ENCODE measurements at places on chromosomes 7 and 10.
A peak's percentile ranks its signal among the peaks of the same experiment; 100 is the strongest.

- H3K36me3 ChIP-seq = no peaks in the 10 kb centered on the region
- H3K4me1 ChIP-seq = no peaks in the 10 kb centered on the region
- H3K27ac ChIP-seq = no peak overlapping the region
- no peaks in the 10 kb centered on the region for H3K27me3 ChIP-seq
Observed at GRCh38 chr7:92797693-92798092, 38.7 kb downstream of the CDK6 start.

- no peaks in the 10 kb centered on the region for H3K36me3 ChIP-seq
- no peak for DNase-seq
- H3K27me3 ChIP-seq = no peaks in the 10 kb centered on the region
- H3K4me3 ChIP-seq = no peak overlapping the region
- H3K27ac ChIP-seq = no peak overlapping the region
Observed at GRCh38 chr7:90552521-90552920, 43.6 kb upstream of the CDK14 start.

GRCh38 chr10:81898518-81898917, 23.5 kb downstream of the NRG3 start:
- H3K27me3 ChIP-seq = no peaks in the 10 kb centered on the region
- H3K4me3 ChIP-seq = no peak overlapping the region
- H3K36me3 ChIP-seq = no peaks in the 10 kb centered on the region
- H3K27ac ChIP-seq = no peak overlapping the region
- no peak for DNase-seq
- no peaks in the 10 kb centered on the region for H3K4me1 ChIP-seq

- no peaks in the 10 kb centered on the region for H3K27me3 ChIP-seq
- no peak overlapping the region for H3K4me3 ChIP-seq
- no peaks in the 10 kb centered on the region for H3K4me1 ChIP-seq
- DNase-seq = no peak
- H3K27ac ChIP-seq = no peak overlapping the region
- H3K36me3 ChIP-seq = no peaks in the 10 kb centered on the region
Observed at GRCh38 chr7:51035716-51036115, 253.0 kb upstream of the GRB10 start.

DNA sequence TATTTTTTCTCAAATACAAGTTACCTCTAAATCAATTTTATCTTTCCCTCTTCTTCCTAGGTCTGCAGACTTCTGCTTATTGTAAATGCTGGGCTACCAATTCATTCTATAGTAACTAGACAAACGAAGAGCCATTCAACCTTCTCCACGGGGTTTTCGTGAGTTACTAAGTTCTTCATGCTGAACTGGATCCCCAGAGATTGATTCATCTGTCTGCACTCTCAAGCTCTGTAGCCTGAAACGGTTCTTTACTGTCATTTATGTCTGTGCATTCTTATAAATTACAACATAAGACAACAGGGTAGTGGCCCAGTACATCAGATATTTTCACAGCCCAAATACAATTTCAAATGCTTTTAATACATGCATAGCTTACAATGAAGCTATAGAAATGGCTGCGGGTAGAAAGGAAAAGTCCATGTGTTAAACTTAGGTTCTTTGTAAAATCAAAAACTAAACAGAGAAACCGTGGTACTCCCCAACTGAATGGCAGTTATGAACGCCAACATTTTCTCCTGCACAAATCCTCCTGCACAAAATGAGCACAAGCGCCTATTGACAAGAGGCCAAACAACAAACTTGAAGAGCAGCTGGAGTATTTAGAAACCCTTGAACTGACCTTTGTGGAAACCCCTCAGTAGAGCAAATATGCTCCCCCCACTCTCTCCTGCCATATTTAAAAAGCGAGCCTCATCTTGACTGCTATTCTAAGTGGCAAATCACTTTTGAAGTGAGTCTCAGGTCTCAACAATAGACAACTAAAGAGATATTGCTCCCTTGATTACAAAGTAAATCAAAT, 20.7 kb downstream of the LAMB1 start:
- peaks cover 2% of the 10 kb centered on the region for H3K4me1 ChIP-seq
- peaks cover 61% of the 10 kb centered on the region for H3K36me3 ChIP-seq
- no peak for DNase-seq
- no peak overlapping the region for H3K4me3 ChIP-seq
- no peak overlapping the region for H3K27ac ChIP-seq

DNA sequence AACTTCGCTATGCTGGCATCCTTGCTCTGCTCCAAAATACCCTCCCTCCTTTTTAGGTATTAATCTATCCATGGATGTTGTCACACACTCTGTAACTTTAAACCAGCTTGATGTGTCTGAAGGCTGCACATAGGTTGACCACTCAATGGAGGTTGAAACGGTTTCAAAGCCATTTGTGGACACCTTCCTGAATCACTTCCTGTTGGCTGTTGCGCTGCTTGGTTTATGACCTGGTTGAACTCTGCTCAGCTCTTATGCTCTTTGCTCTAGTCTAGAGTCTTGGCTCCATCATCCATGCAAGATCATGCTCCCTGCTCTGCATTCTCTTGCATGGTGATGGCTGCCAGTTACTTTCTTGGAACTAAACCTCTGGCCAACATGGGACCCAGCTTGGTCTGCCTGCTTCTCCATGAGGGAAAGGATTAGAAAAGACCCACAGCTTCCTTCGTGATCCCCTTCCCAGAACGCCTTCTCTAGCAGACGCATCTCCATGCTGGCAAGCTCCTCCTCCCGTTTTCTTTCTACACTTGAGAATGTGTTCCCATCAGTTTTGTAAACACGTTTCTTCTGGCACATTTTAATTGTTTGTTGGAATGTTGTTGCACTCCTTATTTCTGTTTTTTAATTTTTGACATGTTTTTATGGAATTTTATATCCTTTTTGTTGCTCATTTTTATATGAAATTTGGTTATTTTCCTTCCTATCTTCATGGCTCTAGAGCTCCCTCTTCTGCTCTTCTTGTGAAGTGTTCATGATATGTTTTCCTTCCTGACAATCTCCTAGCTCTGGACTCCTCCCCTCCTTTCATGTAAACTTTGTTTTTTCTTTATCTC, 149.8 kb downstream of the XPNPEP1 start:
- DNase-seq = no peak
- H3K4me1 ChIP-seq = no peaks in the 10 kb centered on the region
- H3K36me3 ChIP-seq = no peaks in the 10 kb centered on the region
- no peaks in the 10 kb centered on the region for H3K27me3 ChIP-seq

- H3K36me3 ChIP-seq = no peaks in the 10 kb centered on the region
- H3K4me1 ChIP-seq = peaks cover 40% of the 10 kb centered on the region
- H3K27me3 ChIP-seq = no peaks in the 10 kb centered on the region
Observed at GRCh38 chr7:100544386-100544785, 5.4 kb downstream of the AGFG2 start.

GRCh38 chr7:1310936-1311335, 78.3 kb downstream of the UNCX start:
- H3K27me3 ChIP-seq = no peaks in the 10 kb centered on the region
- no peak overlapping the region for H3K27ac ChIP-seq
- no peaks in the 10 kb centered on the region for H3K36me3 ChIP-seq
- H3K4me1 ChIP-seq = no peaks in the 10 kb centered on the region
- no peak overlapping the region for H3K4me3 ChIP-seq

- H3K27me3 ChIP-seq = no peaks in the 10 kb centered on the region
- no peak for DNase-seq
- H3K36me3 ChIP-seq = no peaks in the 10 kb centered on the region
- no peak overlapping the region for H3K4me3 ChIP-seq
- H3K27ac ChIP-seq = no peak overlapping the region
Observed at GRCh38 chr10:52194191-52194590, 119.9 kb upstream of the DKK1 start.

GRCh38 chr7:131222171-131222570, 105.5 kb upstream of the MKLN1 start:
- no peak overlapping the region for H3K4me3 ChIP-seq
- H3K27me3 ChIP-seq = no peaks in the 10 kb centered on the region
- no peaks in the 10 kb centered on the region for H3K36me3 ChIP-seq
- DNase-seq = no peak

GRCh38 chr10:128092454-128092853, 33.8 kb downstream of the MKI67 start:
- H3K36me3 ChIP-seq = no peaks in the 10 kb centered on the region
- no peak overlapping the region for H3K27ac ChIP-seq
- no peak overlapping the region for H3K4me3 ChIP-seq
- no peak for DNase-seq
- no peaks in the 10 kb centered on the region for H3K27me3 ChIP-seq

DNA sequence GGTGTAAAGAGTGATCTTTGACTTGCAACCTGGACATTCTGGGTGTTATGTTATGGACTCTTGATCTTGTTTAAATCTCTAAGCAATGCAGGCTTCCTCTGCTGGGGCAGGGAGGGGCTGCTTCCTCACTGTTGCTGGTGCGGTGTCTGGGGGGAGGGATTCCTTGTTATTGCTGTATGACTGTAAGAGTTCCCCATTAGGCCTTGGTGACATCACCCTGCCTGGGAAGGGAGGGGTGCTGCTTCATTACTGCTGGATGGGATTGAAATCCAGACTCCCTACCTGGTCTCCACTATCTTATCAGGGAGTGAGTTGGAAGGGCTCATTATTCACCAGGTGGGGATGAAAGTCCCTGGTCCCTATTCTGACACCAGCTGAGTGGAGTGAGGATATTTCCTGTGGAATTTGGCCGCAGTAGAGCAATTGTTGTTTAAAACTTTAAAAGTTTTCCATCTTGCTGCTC, 8.8 kb downstream of the OGDH start:
- no peaks in the 10 kb centered on the region for H3K27me3 ChIP-seq
- DNase-seq = no peak
- peak overlapping the region; percentile 75 for H3K27ac ChIP-seq
- no peak overlapping the region for H3K4me3 ChIP-seq
- H3K4me1 ChIP-seq = peaks cover 29% of the 10 kb centered on the region
- H3K36me3 ChIP-seq = no peaks in the 10 kb centered on the region

DNA sequence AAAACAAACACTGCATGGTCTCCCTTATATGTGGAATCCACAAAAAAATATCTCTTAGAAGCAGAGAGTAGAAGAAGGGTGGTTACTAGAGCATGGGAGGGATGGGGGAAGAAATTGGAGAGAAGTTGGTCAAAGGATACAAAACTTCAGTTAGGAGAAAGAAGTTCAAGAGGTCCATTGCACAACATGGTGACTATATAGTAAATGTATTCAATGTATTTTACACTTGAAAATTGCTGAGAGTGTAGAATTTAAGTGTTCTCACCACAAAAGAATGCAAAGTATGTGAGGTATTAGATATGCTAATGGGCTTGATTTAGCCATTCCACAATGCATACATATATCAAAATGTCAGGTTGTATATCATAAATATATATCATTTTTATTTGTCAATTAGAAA, 232.0 kb upstream of the CELF2 start:
- no peaks in the 10 kb centered on the region for H3K36me3 ChIP-seq
- no peak for DNase-seq
- no peaks in the 10 kb centered on the region for H3K4me1 ChIP-seq
- no peak overlapping the region for H3K27ac ChIP-seq

GRCh38 chr7:780516-780915, 51.8 kb upstream of the SUN1 start:
- no peaks in the 10 kb centered on the region for H3K27me3 ChIP-seq
- H3K4me3 ChIP-seq = no peak overlapping the region
- H3K27ac ChIP-seq = no peak overlapping the region
- no peaks in the 10 kb centered on the region for H3K4me1 ChIP-seq
- peaks cover 4% of the 10 kb centered on the region for H3K36me3 ChIP-seq
- no peak for DNase-seq

DNA sequence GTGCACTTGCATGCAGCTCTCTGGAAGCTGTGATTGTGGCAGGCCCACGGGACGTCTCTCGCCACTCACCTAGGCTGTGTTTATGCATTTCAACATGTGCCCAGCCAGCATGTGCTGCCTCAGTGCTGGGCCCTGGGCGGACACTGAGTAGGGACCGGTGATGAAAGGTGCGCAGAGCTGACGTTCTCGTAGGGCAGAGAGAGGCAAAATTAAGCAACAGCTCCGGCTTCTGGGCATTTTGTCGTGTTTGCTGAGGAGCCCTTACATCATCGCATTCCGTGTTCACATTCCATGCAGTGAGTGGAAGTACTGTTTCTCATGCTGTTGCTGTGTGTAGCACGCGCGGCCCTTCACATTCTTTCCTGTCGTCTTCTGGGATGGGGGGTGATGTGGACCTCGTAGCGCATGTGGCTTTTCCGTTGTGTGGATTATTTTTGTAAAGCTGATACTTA, 50.5 kb downstream of the PRF1 start:
- H3K36me3 ChIP-seq = peaks cover 3% of the 10 kb centered on the region
- no peak overlapping the region for H3K4me3 ChIP-seq
- no peaks in the 10 kb centered on the region for H3K27me3 ChIP-seq
- H3K4me1 ChIP-seq = no peaks in the 10 kb centered on the region
- peak; percentile 91 for DNase-seq

GRCh38 chr10:80464557-80465450, 10.7 kb downstream of the TSPAN14 start:
- H3K36me3 ChIP-seq = no peaks in the 10 kb centered on the region
- no peaks in the 10 kb centered on the region for H3K27me3 ChIP-seq
- H3K4me1 ChIP-seq = peaks cover 69% of the 10 kb centered on the region
- no peak for DNase-seq
- peak overlapping the region; percentile 71 for H3K27ac ChIP-seq
- peak overlapping the region; percentile 14 for H3K4me3 ChIP-seq

- DNase-seq = no peak
- no peaks in the 10 kb centered on the region for H3K27me3 ChIP-seq
- H3K36me3 ChIP-seq = no peaks in the 10 kb centered on the region
- no peaks in the 10 kb centered on the region for H3K4me1 ChIP-seq
Observed at GRCh38 chr7:38329340-38329739, 55.9 kb upstream of the TARP start.

GRCh38 chr10:22834471-22834870, 93.4 kb upstream of the ARMC3 start:
- no peak overlapping the region for H3K4me3 ChIP-seq
- no peaks in the 10 kb centered on the region for H3K4me1 ChIP-seq
- H3K27me3 ChIP-seq = no peaks in the 10 kb centered on the region
- no peaks in the 10 kb centered on the region for H3K36me3 ChIP-seq
- H3K27ac ChIP-seq = no peak overlapping the region

DNA sequence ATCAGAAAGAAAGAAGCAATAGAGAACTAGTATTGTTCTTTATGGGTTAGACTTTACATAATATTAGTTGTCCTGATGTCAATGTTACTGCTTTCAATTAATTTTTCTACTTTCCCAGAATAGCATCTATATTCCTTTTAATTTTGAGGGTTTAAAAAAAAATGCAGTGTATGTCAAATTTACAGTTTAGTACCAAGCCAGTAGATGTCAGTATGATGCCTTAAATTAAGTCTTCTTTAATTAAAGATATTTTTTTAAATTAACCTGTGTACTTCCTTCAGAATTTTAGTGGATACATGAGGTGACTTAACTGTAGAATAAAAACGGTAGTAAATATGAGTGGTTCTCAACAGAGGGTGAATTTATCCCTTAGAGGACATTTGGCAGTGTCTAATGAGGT, 35.2 kb upstream of the STOX1 start:
- H3K4me3 ChIP-seq = no peak overlapping the region
- no peaks in the 10 kb centered on the region for H3K4me1 ChIP-seq
- H3K36me3 ChIP-seq = peaks cover 36% of the 10 kb centered on the region

- no peak for DNase-seq
- H3K4me1 ChIP-seq = no peaks in the 10 kb centered on the region
- H3K27ac ChIP-seq = no peak overlapping the region
- H3K36me3 ChIP-seq = no peaks in the 10 kb centered on the region
- H3K27me3 ChIP-seq = no peaks in the 10 kb centered on the region
Observed at GRCh38 chr10:75058161-75058560, 53.3 kb upstream of the SAMD8 start.

GRCh38 chr10:69124563-69125268, 738 bp downstream of the VPS26A start:
- peaks cover 2% of the 10 kb centered on the region for H3K4me1 ChIP-seq
- no peaks in the 10 kb centered on the region for H3K36me3 ChIP-seq
- H3K4me3 ChIP-seq = peak overlapping the region; percentile 93
- H3K27ac ChIP-seq = peak overlapping the region; percentile 78

- no peaks in the 10 kb centered on the region for H3K4me1 ChIP-seq
- no peak overlapping the region for H3K27ac ChIP-seq
- H3K36me3 ChIP-seq = no peaks in the 10 kb centered on the region
- DNase-seq = no peak
- H3K27me3 ChIP-seq = no peaks in the 10 kb centered on the region
Observed at GRCh38 chr7:2080060-2080387, 152.7 kb downstream of the MAD1L1 start.
